ENCODE measurements at places on chromosomes 16 and 17. TPM values are rescaled to one million over a fixed set of nuclear protein-coding genes. Genes with fewer than 3 reads are reported as not detected.

Gene TP53TG3C
- not detected for total RNA-seq

Gene HSD17B2
- total RNA-seq: not detected

Gene GP1BA
- total RNA-seq: not detected

Gene KRT17
- total RNA-seq: 0.66 TPM

Gene RASL10B
- total RNA-seq: 0.13 TPM

Gene PRSS33
- total RNA-seq: 0.06 TPM

Gene NOTUM
- total RNA-seq: 0.33 TPM

Gene SHBG
- 0.66 TPM for total RNA-seq

Gene LGALS9B
- total RNA-seq: not detected

Gene SULT1A2
- 0.07 TPM for total RNA-seq

Gene CNGB1
- total RNA-seq: 0.08 TPM
